ENCODE measurements at places on chromosomes 4 and X.
A peak's percentile ranks its signal among the peaks of the same experiment; 100 is the strongest.

DNA sequence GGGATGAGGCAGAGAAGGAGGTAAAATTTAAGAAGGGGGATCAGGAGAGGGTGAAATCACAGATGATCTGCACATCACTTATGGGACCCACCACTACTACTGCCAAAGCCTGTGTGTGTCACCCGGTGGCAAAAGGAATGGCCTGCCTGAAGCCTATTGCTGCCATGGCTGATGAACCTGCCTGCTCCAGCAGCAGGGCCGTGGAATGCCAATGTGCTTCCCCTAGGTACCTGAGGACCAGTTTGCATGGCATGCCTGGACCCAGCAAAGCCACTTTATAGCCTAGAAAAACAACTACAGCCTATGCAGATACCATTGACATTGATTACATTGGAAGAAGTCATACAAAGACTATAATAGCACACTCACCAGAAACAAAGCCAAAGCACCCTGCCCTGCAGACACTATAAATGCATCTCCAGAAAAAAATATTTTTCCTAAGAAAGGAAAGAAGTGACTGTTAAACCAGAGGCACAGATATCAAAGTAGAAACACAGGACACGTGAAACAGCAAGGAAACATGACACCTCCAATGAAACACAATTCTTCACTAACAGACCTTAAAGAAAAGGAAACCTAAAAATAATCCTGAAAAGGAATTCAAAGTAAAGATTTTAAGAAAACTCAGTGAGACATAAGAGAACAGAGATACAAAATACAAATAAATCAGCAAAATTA is 680.7 kb upstream of the GRID2 start:
- no peak for DNase-seq

- DNase-seq = no peak
These were observed 333.0 kb downstream of the ADGRL3 start for GRCh38 chr4:61533140-61533539.

- DNase-seq = no peak
These were observed 10.3 kb downstream of the ADH6 start for GRCh38 chr4:99208719-99209075.

DNA sequence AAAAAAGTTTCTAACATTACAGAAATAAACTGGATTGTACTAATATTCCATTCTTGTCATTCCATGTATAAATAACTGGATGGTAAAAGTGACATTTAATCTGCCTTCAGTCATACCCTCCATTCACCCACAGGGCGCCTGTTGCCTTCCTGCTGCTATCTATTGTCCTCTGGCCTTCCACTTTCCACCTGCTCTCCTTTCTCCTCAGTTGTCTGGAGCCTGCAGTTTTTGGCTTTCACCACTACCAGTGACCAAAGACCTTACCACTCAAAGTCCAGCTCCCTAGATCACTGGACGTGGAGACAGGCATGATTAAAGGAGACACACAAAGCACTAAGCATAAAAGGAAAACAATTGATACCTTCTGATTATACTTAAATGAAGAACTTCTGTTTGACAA is 46.2 kb upstream of the NHS start:
- DNase-seq = no peak

DNA sequence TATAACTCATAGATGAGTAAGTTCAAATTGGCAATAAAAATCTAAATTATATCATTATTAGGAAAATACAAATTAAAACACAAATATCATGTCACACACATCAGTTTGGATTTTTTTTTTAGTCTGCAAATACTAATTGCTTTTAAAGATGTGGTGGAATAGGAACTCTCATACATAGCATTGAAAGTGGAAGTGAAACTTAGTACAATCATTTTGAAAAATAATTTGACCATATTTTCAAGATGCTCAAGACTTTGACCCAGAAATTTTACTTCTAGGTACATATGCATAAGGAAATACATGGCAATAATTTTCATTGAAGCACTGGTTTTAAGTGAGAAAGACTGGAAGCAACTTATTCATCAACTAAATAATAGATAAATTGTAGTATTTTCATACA is 147.5 kb upstream of the SMIM31 start:
- DNase-seq = no peak

- peak; percentile 67 for DNase-seq
These were observed 333.2 kb downstream of the ARHGAP10 start for GRCh38 chr4:148065075-148065474.

- no peak for DNase-seq
These were observed 105.1 kb downstream of the PHF8 start for GRCh38 chrX:53939127-53939526.

GRCh38 chr4:155042014-155042413 is 166.4 kb upstream of the NPY2R start:
- no peak for DNase-seq

- no peak for DNase-seq
These were observed 113.0 kb downstream of the ARX start for GRCh38 chrX:24902806-24903205.

GRCh38 chrX:24243188-24243587 is 70.7 kb downstream of the SUPT20HL2 start:
- no peak for DNase-seq

DNA sequence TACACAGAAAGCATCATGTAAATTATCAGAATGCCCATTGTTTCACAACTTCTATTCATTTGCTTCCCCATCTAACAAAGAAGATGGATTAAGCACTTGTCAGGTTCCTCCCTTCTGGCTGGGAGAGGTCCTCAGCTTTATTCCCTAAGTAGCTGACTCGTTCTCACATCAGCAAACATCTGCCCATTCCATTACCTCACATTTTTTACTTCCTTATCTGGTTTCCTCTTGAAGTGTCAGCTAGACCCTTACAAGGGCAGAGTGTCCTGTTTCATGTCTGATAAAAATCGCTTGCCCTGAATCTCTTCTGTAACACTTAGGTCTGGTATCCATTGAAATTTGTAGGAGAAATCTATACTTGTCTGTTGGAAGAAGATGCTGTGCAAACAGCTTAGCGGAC is 34.7 kb downstream of the TMPRSS11A start:
- no peak for DNase-seq
